ENCODE measurements at places on chromosomes 4 and X. TPM values are rescaled to one million over a fixed set of nuclear protein-coding genes. Genes with fewer than 3 reads are reported as not detected.

ADRA2C gene
- 28.1 TPM for total RNA-seq

FGF2 gene
- total RNA-seq = 3.8 TPM

FGD1 gene
- 5.8 TPM for total RNA-seq

TLR10 gene
- total RNA-seq = 0.30 TPM

GPR173 gene
- total RNA-seq = 3.4 TPM

UGT2B10 gene
- 0.27 TPM for total RNA-seq

GRCh38 chr4:94957030-94957429, 199.3 kb downstream of the BMPR1B start:
- H3K4me3 ChIP-seq = no peak overlapping the region
- no peaks in the 10 kb centered on the region for H3K27me3 ChIP-seq
- H3K36me3 ChIP-seq = no peaks in the 10 kb centered on the region

DNA sequence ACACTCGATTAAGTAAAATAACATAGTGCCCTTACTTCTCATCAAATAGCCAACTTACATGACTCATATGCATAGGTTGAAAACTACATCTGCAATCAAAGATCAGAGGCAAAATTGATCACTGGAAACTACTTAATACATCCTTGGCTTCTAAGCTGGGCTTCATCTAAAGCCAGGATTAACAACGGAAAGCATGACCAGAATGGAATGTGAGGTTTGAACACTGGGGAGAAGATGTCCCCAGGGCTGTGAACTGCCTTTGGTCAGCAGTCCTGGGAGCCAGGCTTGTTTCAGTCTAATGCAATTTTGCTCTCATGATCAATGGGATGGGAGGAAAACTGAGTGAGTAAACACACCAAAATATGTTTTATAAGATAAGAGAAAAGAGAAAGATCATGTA, 192.5 kb upstream of the TTC29 start:
- DNase-seq = no peak
- H3K27ac ChIP-seq = no peak overlapping the region
- H3K4me1 ChIP-seq = no peaks in the 10 kb centered on the region
- no peaks in the 10 kb centered on the region for H3K27me3 ChIP-seq
- no peak overlapping the region for H3K4me3 ChIP-seq

DNA sequence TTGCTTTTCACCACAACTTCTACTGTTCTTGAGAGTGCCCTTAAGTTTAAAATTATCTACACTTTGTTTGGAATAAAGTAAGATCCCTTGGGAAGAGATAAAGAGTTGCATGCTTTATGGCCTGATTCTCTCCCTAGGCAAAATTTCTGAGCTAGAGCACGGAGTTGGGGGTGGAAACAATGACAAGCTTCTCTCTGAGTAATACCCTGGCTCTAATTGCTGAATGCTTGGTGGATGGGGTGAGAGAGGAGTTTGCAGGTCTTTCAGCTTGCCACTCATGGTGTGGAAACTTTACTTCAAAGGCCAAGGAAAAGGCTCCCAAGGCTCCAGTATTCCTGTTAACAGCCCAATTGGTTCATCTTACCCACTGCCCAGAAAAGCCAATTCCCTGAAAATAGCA, 26.1 kb upstream of the PRDM8 start:
- no peak overlapping the region for H3K4me3 ChIP-seq
- no peaks in the 10 kb centered on the region for H3K36me3 ChIP-seq
- H3K27me3 ChIP-seq = no peaks in the 10 kb centered on the region
- H3K4me1 ChIP-seq = no peaks in the 10 kb centered on the region

DNA sequence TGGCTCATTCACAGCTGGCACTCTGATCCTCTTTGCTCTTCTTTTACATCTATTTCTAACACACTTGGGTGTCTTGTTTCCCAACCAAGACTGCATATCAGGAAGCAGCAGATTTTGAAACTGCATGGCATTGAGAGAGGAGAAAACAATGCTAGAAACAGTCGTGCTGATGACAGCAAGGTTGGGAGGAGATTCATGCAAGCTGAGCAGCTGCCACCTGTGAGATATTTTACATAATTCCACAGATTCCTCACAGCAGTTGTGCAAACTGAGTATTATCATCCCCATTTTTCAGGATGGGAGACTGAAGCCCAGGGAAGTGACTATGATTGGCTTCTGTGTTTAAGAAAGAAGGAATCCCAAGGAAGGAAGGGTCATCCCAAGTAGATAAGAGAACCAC, 105.0 kb downstream of the SLC2A9 start:
- no peaks in the 10 kb centered on the region for H3K36me3 ChIP-seq
- no peaks in the 10 kb centered on the region for H3K27me3 ChIP-seq
- no peak for DNase-seq
- H3K27ac ChIP-seq = no peak overlapping the region
- H3K4me3 ChIP-seq = no peak overlapping the region
- H3K4me1 ChIP-seq = no peaks in the 10 kb centered on the region

- DNase-seq = no peak
- H3K4me1 ChIP-seq = no peaks in the 10 kb centered on the region
- H3K27me3 ChIP-seq = no peaks in the 10 kb centered on the region
- H3K4me3 ChIP-seq = peak overlapping the region; percentile 84
- H3K27ac ChIP-seq = no peak overlapping the region
Observed at GRCh38 chr4:74933562-74934015, 673 bp downstream of the PARM1 start.

- H3K36me3 ChIP-seq = no peaks in the 10 kb centered on the region
- DNase-seq = no peak
- H3K27ac ChIP-seq = no peak overlapping the region
- H3K4me1 ChIP-seq = no peaks in the 10 kb centered on the region
- H3K27me3 ChIP-seq = no peaks in the 10 kb centered on the region
- no peak overlapping the region for H3K4me3 ChIP-seq
Observed at GRCh38 chr4:106303548-106304281, 12.3 kb downstream of the TBCK start.

DNA sequence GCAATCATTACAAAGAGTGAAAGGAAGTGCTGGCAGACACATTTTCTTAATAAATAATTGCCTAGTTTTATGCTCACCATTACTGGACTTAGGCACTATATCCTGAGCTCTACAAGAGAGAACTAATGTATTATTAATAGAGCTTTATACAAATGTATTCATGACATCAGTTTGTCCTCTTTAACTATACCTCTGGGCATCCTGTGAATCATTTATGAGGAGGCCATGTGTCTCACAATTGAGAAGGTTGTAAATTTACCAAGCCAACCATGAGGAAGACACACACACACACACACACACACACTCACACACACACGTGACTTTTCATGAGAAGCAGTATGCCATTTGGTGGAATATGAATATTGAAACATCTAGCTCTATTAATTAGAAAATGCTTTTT, 728.2 kb downstream of the ARAP2 start:
- H3K4me1 ChIP-seq = no peaks in the 10 kb centered on the region
- DNase-seq = no peak
- H3K27me3 ChIP-seq = no peaks in the 10 kb centered on the region
- H3K36me3 ChIP-seq = no peaks in the 10 kb centered on the region
- H3K27ac ChIP-seq = no peak overlapping the region
- H3K4me3 ChIP-seq = no peak overlapping the region

DNA sequence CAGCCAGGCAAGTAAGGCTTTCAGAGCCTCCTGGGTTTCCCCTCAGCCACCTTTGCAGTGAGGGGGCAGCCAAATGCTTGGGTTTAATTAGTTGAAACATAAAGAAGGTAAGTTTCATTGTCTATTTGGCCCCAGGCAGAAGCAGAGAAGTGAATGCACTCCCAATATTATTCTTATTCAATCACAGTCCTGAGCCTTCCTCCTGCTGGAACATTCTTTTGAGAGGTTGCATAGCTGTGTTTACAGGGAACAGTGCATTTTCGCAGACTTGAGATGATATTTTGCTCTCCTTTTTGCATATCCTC, 13.9 kb downstream of the SLC2A9 start:
- no peak overlapping the region for H3K4me3 ChIP-seq
- DNase-seq = no peak
- H3K36me3 ChIP-seq = no peaks in the 10 kb centered on the region
- peaks cover 31% of the 10 kb centered on the region for H3K4me1 ChIP-seq
- peak overlapping the region; percentile 17 for H3K27ac ChIP-seq

DNA sequence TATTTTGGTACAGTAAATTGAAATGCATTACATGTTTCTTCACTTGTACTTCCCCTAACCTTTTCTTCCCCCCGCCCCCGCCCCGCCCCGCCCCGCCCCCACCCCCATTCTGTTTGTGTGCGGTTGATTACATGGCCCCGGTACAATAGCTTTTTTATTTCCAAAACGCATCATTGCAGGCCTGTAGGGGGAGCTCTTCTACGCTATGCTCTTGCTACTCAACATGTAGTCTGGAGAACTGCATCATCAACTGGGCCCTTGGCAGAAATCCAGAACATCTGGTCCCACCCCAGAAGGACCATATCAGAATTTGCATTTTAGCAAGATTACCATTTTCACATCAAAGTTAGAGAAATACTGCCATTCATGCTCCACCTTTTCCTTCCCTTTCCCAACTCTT, 333.3 kb upstream of the DDX53 start:
- no peaks in the 10 kb centered on the region for H3K27me3 ChIP-seq
- H3K27ac ChIP-seq = no peak overlapping the region
- H3K36me3 ChIP-seq = no peaks in the 10 kb centered on the region
- H3K4me1 ChIP-seq = no peaks in the 10 kb centered on the region
- DNase-seq = peak; percentile 42

DNA sequence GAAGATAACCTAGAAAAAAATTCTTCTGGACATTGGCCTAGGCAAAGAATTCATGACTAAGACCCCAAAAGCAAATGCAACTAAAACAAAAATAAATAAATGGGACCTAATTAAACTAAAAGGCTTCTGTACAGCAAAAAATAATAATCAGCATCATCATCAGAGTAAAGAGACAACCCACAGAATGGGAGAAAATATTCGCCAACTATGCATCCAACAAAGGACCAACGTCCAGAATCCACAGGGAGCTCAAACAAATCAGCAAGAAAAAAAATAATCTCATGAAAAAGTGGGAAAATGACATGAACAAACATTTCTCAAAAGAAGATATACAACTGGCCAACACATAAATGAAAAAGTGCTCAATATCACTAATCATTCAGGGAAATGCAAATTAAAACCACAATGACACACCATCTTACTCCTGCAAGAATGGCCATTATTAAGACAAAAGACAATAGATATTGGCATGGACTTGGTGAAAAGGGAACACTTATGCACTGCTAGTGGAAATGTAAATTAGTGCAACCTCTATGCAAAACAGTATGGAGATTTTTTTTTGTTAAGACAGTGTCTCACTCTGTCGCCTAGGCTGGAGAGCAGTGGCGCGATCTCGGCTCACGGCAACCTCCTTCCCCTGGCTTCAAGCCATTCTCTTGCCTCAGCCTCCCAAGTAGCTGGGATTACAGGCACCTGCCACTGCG, 29.9 kb downstream of the ELF2 start:
- H3K4me3 ChIP-seq = no peak overlapping the region
- H3K4me1 ChIP-seq = no peaks in the 10 kb centered on the region
- H3K27ac ChIP-seq = no peak overlapping the region
- no peaks in the 10 kb centered on the region for H3K36me3 ChIP-seq
- no peaks in the 10 kb centered on the region for H3K27me3 ChIP-seq

- H3K27me3 ChIP-seq = no peaks in the 10 kb centered on the region
- DNase-seq = no peak
- H3K36me3 ChIP-seq = peaks cover 25% of the 10 kb centered on the region
- H3K4me3 ChIP-seq = peak overlapping the region; percentile 88
- H3K4me1 ChIP-seq = peaks cover 13% of the 10 kb centered on the region
Observed at GRCh38 chr4:56465599-56466295, 1.7 kb upstream of the SRP72 start.

DNA sequence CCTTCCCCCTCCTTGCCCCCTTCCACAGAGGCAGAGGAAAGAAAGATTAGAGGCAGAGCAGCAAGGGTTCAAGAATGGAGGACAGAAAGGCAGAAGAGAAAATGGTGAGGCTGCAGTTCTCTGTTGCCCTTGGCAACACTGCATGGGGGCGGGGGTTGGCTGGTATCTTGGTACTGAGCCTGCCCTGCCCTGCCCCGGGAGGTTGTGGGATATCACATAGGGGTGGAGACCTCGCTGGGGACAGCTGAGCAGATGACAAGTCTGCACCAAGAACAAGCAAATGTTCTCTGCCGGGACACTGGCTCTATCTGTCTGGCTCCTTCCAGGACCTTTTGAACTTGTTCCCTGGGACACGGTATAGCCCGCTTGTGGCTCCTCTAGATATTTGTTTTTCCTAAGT, 39.8 kb downstream of the NHS start:
- no peak overlapping the region for H3K27ac ChIP-seq
- H3K36me3 ChIP-seq = no peaks in the 10 kb centered on the region
- peaks cover 59% of the 10 kb centered on the region for H3K4me1 ChIP-seq
- no peaks in the 10 kb centered on the region for H3K27me3 ChIP-seq

GRCh38 chr4:168731706-168732414, 235.0 kb downstream of the PALLD start:
- no peak overlapping the region for H3K27ac ChIP-seq
- no peak for DNase-seq
- no peaks in the 10 kb centered on the region for H3K27me3 ChIP-seq

DNA sequence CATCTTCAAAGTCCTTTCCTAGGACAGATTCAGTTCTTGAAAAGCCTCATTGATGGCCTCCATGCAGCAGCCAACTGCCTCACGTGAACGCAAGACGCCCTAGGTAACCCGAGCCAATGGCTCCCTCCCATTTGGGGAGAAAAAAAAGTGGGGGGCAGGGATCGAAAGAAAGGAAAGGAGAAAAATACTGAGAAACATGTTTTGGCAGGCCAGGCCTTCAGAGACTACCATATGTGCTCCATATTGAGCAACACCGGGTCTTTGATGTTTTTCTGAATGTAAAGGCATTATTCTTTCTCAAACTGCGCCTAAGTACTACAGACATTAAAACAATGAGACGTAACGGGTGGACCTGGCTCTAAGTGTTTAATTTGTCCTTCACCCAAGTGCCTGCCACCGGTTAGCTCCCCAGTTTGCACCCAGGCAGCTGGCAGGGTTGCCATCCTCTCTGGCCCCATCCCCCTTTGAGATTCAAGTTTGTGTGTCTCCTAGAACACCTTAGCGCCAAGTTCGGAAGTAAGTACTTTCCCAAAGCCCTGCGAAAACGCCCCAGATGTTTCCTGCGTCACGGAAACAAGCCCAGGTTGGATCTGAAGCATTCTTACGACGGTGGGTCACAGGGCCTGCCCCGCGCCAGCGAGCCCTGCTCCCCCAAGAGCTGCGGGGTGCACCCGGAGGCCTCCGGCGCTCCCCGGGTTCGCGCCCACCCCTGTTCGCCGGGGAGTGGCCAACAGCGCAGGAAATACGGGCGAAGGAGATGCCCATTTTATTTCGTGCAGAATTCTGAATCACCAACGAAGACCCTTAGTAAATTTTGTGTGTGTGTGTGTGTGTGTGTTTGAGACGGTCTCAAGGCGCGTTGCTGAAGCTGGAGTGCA, 30.1 kb downstream of the HAND2 start:
- H3K36me3 ChIP-seq = no peaks in the 10 kb centered on the region
- no peaks in the 10 kb centered on the region for H3K4me1 ChIP-seq
- no peak overlapping the region for H3K27ac ChIP-seq
- H3K4me3 ChIP-seq = no peak overlapping the region
- no peak for DNase-seq

GRCh38 chr4:10130178-10130888, 13.7 kb upstream of the WDR1 start:
- no peak overlapping the region for H3K4me3 ChIP-seq
- DNase-seq = no peak
- no peaks in the 10 kb centered on the region for H3K27me3 ChIP-seq
- no peaks in the 10 kb centered on the region for H3K4me1 ChIP-seq
- no peak overlapping the region for H3K27ac ChIP-seq

GRCh38 chr4:80393246-80393969, 57.9 kb downstream of the CFAP299 start:
- no peaks in the 10 kb centered on the region for H3K36me3 ChIP-seq
- no peaks in the 10 kb centered on the region for H3K4me1 ChIP-seq
- H3K27ac ChIP-seq = no peak overlapping the region
- no peak for DNase-seq
- no peak overlapping the region for H3K4me3 ChIP-seq
